Subcutaneous adipose tissue (tissue), 4 donors: ENCODE measurements at places on chromosomes 1 and 21. TPM values are rescaled to one million over a fixed set of nuclear protein-coding genes. Genes with fewer than 3 reads are reported as not detected.

JAM2 gene
- total RNA-seq: 15.7 TPM

AJAP1 gene
- 0.19 TPM for total RNA-seq

CYP4Z1 gene
- total RNA-seq: 13.0 TPM

WDR64 gene
- not detected for total RNA-seq

ACBD6 gene
- 34.6 TPM for total RNA-seq

TGFB2 gene
- 3.1 TPM for total RNA-seq

CACHD1 gene
- 36.1 TPM for total RNA-seq

RHOC gene
- 114 TPM for total RNA-seq

FAM3B gene
- not detected for total RNA-seq

NCAM2 gene
- total RNA-seq: 1.1 TPM

IFI44 gene
- total RNA-seq: 31.3 TPM

RAB42 gene
- total RNA-seq: 1.1 TPM

AK4 gene
- 35.7 TPM for total RNA-seq

PRAMEF17 gene
- not detected for total RNA-seq

SH2D1B gene
- 0.68 TPM for total RNA-seq

SELENBP1 gene
- 32.6 TPM for total RNA-seq

SPATC1L gene
- 9.4 TPM for total RNA-seq

BEND5 gene
- 4.8 TPM for total RNA-seq
